ENCODE measurements at places on chromosomes 7 and 10.

- no peak for DNase-seq
Observed at GRCh38 chr7:133315332-133316040, 62.6 kb downstream of the EXOC4 start.

GRCh38 chr10:132011445-132011844 lies 29.7 kb upstream of the BNIP3 start:
- no peak for DNase-seq

DNA sequence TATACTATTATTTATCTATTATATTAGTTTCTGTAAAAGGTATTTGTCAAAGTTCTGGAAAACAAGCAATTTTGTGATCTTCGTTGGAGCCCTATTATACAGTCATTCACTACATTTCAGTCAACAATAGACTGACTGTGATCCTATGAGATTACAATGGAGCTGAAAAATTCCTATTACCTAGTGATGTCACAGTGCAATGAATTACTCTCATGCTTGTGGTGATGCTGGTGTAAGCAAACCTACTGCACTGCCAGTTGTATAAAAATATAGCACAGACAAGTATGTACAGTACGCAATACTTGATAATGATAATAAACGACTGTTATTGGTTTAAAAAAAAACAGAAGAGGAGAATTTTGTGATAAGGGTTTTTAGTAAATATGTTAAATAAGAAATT lies 21.4 kb downstream of the OR6V1 start:
- no peak for DNase-seq

- DNase-seq = no peak
Observed at GRCh38 chr7:93515144-93515543, 59.4 kb downstream of the CALCR start.

- DNase-seq = no peak
Observed at GRCh38 chr7:2245883-2246675, 4.1 kb downstream of the NUDT1 start.

GRCh38 chr7:146002431-146003078 lies 114.0 kb upstream of the CNTNAP2 start:
- DNase-seq = no peak

DNA sequence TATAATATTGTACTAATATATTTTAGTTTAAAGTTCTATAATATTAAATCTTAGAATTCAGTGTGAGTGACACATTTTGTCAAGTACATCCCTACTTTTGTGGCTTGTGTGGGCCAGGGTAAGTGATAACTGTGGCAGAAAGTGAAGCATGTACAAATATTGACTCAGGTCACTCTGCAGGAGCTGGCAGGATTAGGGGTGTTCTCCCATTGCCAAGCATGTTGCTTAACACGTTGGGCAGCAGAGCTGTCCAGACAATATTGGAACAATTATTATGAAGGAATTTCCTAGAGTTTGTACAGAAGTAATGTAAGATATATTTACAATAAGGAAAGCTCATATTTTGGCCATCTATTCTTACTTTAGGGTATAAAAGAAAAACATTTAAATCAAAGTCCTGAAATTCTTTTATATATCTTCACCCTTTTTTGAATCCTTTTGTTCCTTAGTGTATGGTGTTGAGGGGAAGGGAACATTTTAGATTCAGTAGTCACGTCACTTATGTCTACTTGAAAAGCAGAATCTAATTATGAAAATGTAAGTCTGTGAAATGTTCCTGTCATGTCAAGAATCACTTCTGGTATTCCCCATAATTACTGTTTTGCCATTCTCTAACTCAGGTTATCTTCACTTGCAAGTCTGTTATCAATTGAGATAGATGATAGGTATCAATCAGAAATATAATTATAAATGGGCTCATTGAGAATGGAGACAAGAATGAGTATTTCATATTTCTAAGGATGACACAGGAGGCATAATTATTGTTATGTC lies 4.0 kb downstream of the HDAC9 start:
- DNase-seq = no peak

- DNase-seq = no peak
Observed at GRCh38 chr10:49278497-49278981, 20.4 kb upstream of the C10orf71 start.

DNA sequence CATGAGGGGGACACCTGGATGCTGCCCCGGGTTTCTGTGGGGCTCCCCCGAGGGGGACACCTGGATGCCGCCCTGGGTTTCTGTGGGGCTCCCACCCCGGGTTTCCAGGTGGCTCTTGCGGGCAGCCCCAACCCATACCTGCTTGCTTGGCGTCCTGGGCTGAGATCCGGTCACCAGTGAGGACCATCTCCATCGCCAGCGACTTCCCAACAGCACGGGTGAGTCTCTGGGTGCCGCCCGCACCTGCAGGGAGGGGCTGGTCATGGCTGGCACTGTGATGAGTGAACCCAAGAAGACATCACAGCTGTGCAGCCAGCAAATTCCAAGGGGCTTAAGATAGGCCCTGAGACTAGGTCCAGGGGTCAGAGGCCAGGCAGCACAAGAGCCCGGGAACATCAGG lies 6.4 kb downstream of the ECHS1 start:
- DNase-seq = no peak

DNA sequence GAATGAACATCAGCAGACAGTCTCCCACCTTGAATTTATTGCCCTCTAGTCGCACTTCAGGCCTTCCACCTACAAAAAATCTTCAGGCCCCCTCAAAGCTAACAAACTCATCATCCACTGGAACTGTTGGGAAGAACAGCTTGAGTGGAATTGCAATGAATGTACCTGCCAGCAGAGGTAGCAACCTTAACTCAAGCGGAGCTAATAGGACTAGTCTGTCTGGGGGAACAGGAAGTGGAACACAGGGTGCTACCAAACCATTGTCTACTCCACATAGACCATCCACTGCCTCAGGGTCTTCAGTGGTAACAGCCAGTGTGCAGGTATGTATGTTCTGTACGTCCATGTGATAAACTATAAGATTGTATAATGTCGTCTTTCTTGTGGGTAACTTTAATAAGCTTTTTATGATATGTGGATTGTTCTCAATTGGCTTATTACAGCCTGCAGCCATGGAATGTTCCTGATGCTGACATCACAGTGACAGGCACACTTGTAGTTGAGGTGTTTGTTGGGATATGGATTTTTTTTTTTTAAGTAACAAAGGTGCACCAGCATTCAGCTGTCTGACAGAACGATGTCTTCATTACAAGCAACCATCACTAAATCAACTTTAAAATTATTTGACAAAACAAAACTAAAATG lies 53.3 kb downstream of the UBN2 start:
- DNase-seq = no peak

GRCh38 chr10:97291357-97292096 lies 910 bp downstream of the ARHGAP19 start:
- DNase-seq = no peak

GRCh38 chr10:12333380-12334185 lies 15.8 kb upstream of the CAMK1D start:
- peak; percentile 28 for DNase-seq

DNA sequence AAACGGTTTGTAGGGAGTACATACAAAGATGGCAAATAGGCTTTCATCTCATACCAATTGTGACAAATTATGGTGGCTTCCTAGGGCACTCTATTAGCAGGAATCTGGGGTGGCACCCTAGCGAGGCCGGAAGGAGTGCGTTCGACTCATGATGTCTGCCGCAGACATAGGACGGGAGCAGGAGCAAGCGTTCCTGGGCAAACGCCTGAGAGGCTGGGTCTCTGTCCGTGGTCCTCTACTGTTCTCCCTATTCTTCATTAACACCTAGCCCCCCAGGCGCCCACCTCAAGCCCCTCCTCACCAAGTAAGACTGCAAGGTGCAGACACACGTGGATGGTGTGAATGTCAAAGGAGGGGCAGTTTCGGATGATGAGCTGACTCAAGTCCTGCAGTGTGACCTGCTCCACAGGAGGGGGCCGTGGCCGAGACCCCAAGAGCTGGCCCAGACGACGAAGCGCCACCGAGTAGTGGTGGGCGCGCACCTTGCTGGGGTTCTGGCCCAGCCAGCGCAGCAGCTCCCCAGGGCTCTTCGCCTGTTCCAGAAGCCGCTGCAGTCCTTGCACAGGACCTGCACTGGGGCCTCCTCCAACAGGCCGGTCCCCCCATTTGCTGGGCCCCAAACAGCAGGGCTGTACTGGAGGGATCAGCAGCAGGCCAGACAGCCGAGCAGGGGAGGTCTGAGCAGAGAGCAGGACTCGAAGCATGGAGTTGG lies 1.3 kb downstream of the FASTK start:
- no peak for DNase-seq

DNA sequence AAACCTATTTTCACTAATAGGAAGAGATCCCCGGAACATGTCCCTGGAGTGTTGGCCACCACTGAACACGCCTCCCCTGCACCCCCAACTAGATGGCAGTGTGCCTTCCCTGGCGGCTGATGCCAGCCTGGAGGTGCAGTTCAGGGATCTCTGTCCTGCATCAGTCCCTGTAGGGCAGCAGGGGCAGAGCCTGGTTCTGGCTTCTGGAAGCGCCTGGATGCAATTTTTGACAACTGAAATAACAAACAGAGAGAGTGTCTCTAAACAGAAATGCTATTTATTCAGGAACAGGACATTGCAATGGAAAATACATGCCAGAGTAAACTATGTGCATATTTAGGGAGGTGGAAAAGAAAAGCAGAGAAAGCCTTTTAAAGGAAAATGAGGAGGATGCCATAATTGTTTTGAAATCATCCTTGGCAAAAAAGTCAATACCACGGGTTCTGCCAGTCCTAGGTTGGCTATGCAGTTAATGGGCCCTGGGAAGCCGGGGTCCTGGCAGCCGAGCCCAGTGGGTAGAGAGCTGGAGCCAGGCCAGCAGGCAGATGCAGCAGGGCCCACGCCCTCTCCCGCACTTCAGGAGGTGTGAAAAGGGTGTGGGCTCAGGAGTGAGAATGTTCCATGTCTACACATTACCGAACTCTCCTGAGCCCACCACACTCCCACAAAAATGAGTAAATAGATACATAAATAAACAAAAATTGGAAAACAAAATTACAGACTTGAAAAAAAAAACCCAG lies 18.5 kb downstream of the ANTXRL start:
- no peak for DNase-seq

DNA sequence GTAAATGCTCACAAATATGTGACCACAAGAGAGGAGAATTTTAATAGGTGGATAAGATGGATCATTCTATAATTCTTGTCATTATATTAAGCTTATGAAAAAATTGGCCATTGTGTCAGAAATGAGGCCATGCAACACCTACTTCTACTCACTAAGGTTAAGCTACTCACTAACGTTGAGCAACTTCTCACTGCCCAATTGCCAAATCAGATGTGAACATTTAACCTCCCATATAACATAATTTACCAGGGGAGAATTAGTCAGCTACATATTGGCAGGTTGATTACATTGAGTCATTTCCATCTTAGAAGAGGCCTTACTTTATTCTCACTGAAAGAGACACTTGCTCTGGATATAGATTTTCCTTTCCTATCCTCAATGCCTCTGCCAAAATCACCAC lies 211.2 kb upstream of the DGKB start:
- no peak for DNase-seq

GRCh38 chr7:70733090-70733489 lies 398.9 kb upstream of the GALNT17 start:
- no peak for DNase-seq

DNA sequence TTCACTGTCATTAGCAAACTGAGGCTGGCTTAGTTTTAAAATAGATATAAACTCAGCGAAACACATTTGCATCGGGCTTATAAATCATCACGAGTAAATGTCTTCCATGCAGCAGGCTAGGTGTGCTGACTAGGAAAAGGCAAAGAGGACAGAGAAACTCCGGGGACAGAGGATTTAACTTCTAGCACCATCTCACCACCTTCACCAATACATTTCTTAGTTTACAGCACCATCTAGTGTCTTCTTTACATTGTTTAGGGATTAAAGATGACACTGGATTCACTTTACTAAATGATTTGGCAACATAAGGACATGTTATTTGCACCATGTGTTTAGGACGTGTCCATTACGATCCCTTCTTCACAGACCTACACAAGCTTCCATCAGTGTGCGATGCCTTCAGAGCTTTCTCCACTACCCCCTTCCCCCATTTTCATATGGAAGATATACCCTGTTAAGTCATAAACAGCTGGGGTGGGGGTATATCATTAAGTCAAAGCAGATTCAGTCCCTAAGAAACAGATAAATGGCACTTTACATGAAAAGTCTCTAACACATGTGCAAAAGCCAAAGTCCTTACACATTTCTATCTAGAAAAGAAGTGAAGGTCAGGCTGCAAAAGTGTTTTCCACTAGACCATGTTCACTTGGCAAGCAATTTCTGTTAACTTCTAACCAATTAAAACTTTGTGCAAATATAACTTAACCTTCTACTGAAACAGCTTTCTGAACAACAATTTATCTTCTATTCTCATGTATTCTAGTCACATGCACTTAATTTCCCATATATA lies 103.3 kb downstream of the GRB10 start:
- no peak for DNase-seq

DNA sequence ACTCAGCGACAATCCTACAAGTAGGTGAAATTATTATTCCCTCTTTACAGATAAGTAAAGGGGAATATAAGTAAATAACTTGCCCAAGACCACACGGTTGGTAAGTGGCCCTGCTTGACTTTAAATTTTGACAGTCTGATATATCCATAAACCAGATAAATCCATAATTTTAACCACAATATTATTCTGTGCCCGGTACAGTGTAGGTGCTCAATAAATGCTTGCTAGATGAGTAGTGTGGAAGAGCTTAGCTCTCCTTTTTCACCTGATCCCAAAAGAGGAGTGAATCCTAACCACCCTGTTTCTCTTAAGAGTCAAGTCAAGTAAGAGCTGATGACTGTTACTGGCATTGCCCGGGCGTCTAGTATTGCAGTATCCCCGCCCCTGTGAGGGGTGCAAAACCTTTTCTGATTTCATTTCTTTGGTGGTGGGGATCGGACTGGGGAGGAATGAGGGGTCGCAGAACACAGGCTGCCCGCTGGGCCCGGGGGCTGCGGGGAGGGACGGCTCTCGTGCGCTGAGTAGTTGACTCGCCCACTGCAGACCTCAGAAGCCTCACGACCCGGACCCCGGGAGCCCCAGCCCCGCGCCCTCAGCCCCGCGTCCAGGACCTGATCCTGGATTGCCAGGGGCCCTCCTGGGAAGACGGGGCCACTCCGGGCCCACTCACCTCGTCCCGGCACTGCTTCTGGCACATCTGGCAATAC lies 490 bp downstream of the KIN start:
- DNase-seq = no peak

DNA sequence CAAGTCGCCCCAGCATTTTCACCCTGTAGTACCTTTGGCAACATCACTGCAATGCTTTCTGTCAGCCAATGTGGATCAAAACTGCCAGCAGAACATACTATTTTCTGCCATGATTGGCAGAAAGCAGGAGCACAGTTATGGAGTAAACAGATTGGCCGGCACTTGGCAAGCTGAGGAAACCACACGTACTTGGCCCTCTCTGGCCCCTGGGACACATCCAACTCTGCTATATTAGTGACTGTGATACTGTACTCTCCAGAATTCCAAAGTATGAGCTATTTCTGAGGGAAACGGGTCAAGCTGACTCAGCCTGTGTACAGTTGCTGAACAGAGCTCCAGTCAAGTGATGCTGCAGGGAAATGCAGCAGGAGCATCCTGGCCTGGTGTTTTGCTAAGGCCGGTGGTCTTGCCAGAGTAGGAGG lies 39.8 kb upstream of the LANCL2 start:
- no peak for DNase-seq

Measured in activated CD8-positive, alpha-beta memory T cell treated with anti-CD3 and anti-CD28 coated beads, Interleukin-2, amount 50 U/mL, for 4 hours (primary cell).